Substantia nigra (tissue), 51 donors: ENCODE measurements at places on chromosomes 5 and 9.

DNA sequence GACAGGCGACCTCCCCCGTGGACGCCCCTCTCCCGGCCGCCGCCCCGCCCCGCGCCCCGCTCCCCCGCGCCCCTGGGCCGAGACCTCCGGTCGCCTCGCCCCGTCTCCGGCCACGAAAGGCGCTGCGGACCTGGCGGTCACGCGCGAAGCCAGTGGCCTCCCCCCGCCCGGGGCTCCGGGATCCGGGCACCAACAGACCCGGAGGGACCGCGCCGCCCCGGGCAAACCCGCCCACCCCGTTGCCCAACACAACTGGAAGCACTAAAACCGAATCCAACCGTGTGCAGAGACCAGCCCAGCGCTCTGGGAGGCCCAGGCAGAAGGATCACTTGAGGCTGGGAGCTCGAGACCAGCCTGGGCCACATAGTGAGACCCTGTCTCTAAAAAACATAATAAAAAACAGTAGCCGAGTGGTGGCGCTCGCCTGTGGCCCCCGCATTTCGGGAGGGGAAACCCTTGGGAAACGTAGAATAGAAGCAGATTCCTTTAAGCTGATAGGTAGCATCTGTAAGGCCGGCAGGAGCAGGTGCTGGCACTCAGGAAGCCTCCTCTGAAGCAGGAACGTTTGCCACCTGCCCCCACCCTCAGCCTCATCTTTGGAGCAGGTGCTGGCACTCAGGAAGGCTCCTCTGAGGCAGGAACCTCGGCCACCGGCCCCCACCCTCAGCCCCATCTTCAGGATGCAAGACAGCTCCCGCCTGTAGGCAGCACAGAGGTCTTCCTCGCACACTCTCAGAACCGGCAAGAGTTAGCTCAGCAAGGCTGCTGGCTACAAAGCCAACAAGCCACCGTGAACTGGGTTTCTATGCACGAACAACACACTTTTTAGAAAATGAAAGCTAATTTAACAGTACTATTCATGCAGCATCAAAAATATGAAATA, 4.6 kb upstream of the SLC9A3 start:
- DNase-seq = no peak

- no peak for DNase-seq
Measured at GRCh38 chr9:124254261-124254682, 3.5 kb upstream of the NEK6 start.

DNA sequence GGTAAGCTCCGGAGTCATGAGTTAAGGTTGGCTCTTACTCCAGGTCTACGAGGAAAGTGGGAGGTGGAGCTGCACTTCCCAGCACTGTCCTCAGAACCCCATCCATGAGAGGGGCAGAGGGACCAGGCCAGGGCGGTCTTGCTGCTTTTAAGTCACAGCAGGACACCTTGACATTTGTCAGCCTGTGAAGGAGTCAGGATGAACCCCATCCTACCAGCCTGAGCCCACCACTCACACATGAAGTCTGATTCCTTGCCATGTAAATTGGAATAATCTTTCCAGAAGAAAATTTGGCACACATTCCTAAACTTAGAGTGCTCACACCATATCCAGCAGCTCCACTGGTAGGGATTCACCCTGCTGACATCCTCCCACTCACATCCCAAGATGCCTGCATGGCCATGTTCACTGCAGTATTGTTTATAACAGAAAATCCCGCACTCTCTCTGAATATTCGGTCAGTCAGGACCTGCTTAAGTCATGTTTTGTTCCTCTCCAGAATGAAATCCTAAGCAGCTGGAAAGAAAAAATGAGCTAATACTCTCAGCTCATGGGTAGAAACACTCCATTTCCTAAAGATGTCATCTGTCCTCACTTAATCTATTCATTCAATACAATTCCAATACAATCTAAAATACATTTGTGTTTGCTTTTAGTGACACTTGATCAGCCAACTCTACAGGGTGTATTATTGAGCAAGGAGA, 79.3 kb upstream of the COL5A1 start:
- DNase-seq = no peak

- no peak for DNase-seq
Measured at GRCh38 chr5:34918025-34918424, 2.5 kb downstream of the BRIX1 start.

DNA sequence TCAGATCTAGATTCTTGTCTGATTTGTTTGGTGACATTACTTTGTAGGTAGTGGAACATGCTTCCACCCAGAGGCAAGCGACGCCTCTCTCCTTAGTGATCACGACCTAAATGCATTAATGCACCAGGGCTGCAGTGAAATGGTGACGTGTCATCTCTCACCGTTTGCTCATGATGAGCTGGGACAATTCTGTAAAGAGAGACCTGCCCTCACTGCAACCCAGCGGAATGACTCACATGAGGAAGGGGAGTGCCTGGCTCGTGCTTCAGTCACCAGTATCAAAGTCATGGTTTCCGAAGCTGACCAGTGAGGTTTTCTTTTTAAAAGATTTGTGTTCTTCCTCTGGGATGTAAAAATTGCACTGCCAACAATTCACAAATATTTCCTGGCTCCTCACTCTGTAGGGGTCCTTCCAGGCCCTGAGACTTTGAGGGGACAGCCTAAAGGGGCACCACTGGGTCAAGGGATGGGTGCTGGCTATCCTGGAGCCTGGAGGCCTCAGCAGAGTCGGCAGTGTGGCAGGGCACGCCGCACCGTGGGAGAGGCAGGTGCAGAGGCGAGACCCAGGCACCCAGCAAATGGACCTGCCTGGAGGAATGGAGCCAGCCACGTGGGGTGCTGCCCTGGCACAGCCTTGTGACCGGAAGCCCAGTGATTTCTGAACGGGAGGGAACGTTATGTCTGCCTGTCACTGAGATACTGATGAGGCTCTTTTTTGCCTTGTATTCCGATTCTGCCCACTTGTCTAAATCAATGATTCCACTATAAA, 17.3 kb downstream of the QSOX2 start:
- no peak for DNase-seq

DNA sequence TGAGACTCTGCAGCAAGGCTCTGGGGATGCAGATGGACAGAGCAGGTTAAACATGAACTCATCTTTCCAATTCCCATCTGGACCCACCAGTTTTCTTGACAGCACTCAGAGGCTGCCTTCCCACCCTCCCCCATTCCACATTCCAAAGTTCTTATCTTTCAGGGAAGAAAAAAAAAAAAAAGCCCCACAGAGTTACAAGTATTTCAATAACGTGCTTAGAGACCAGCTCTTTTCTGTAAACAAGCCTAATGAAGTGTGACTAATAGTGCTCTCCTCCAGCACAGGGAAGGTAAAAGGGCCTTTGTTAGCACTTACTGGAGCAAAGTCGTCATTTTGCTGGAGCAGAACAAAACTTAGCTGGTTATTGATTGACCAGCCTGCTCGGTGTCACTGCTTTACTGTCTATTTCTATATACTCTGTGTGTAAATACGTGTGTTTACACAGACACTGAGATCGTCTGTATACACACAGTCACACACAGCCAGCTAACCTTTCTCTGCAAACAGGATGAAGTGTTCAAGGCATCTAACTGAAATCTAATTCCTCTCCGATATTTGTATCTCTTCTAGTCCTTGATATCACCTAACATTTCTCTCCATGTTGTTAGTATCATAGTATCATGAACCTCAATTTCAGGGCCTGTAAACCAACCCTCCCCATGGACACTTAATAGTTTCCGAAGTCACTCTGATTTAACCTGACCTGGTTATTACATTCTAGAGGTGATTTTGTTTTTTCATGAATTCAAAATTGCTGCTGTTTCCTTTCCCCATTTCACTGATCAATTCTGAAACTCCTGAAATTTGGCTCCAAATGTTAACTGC, 84.9 kb downstream of the ZNF608 start:
- no peak for DNase-seq

DNA sequence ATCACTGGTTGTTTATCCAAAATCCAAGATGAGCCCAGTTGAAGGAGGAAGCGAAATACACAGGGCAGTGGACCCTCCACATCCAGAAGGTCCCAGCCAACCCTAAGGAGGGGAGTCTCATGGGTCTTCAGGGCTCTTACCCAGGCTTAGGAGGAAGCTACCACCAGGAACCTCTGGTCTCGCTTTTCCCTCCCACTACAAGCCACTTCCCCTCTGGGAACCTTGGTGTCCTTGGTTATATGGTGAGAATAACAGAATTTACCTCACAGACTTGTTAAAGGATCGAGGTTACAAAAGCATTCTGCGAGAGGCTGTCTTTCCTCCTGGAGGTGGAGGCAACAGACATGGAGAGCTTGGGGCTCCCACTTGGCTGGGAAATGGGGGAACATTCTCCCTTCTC, 3.4 kb downstream of the HIGD2A start:
- no peak for DNase-seq

DNA sequence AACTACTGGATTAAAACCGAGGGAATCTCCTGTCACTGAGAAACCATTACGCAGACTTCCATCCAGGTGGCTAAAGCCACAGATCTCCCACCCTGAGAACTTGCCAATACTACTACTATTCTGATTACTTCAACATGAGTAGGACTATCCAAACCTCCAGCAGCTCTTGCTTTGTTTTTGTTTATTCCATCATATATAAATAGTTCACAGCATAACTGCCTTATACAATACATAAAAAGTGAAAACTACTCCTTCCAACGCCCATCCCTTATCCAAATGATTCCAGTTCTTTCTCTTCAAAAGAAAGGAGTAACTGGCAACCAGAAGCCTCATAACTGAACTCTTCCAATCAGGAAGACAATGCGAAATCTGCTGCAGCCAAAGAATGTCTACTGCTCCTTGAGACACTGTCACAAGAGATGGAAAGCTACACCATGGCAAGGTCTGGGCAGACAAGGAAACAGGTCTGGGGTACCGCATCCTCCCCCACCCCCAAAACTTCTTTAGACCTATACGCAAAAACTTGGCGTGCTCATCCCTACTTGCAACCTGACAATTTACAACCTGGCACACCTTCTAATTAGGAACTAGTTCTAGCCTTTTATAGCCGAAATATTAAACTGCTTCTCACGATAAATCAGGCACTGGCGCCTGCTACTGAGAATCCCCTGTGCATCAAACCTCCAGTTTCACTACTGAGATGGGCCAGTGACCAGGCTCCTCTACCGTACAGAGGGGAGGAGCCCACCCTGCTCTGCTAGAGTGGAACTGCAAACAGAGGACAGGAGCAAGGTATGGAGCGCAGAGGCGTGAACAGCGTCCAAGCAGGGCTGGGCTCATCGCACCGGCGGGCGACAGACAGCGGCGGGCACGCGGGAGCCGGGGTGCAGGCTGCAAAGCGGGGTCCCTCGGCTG, 986 bp downstream of the PLPP1 start:
- no peak for DNase-seq

DNA sequence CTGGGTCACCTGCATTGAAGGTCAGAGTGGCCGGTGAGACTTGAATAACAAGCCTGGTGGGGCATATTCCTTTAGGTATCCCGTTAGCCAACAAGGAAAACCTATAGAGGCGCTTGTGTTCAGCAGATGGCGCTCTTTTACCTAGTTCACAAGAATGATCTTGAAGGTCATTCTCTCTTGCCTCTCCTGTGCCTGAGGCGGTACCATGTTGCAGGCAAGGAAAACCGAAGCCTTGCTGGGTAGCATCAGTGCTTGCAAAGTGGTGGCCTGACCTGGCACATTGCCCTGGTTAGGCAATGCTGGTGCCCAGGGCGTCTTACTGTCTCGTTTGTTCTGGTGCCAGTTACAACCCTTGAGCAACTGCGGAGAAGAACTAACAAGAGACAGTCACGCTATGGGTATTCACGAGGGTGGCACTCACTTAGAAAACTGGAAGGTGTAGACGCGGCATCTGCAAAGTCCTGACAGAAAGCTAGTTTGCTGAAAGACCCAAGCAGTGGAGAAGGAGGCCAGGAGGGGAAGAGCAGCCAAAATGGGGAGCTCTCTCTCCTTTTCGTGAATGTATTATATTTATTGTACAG, 56.7 kb downstream of the AOPEP start:
- DNase-seq = peak; percentile 70

- no peak for DNase-seq
Measured at GRCh38 chr5:14257995-14258403, 114.9 kb downstream of the TRIO start.

GRCh38 chr5:1814183-1815020, 13.2 kb downstream of the NDUFS6 start:
- DNase-seq = no peak

- no peak for DNase-seq
Measured at GRCh38 chr9:133528001-133528875, 3.5 kb upstream of the MYMK start.

GRCh38 chr9:87494970-87495471, 2.6 kb upstream of the DAPK1 start:
- no peak for DNase-seq

DNA sequence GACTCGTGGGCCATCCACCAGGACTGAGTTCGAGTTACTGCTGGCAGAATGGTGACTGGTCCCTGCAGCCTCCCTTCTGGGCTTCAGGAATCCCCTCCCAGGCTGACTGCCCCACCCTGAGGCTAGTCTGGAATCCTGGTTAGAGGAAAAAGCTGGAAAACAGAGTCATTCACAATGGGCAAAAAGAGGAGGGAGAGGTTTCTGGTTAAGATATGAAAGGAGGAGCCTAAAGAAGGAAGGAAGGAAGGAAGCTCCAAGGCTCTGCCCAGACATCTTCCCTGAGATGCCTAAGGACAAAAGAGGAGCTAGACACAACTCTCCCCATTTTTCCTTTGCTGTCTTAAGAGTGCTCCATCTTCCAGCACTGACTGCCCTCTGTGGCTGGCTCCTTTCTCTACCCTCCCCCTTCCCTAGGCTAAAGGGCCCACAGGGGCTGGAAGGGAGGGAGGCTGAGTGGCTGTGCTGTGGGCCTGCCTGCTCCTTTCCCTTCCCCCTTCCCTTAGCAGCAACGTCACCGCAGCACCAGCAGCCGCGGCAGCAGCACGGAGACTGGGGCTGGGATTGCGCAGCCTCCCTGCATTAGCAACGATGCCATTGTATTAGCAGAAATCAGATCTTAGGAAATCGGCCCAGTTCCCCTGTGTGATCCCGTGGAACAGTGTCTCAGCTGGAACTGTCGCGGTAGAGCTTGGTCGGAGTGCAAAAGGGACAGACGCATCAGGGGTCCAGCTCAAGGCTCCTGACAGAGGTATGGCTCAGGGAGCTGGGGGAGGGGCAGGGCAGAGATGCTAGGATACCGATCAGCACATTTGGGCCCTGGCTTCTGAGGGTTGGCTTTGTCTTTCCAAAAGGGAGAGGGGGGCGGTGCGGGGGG, 48.7 kb downstream of the RUSC2 start:
- DNase-seq = peak; percentile 61

DNA sequence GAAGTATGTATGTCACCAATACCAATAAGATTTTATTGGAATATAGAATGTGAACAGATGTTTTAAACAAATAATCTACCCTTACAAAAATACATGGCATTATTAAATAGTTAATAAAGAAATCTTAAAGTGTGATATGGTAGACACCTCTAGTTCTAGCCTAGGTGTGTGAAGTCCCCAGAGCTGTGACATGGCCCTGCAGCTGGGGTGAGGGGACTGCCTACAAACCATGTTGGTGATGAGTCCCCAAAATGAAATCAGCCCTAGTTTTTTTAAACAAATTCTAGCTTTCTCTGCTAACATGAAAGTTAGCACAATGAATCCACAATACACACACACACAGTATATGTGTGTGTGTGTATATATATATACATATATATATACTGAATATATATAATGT, 195.1 kb upstream of the RPS23 start:
- no peak for DNase-seq
